ENCODE measurements at places on chromosomes 11 and 22. TPM values are rescaled to one million over a fixed set of nuclear protein-coding genes. Genes with fewer than 3 reads are reported as not detected.

DNA sequence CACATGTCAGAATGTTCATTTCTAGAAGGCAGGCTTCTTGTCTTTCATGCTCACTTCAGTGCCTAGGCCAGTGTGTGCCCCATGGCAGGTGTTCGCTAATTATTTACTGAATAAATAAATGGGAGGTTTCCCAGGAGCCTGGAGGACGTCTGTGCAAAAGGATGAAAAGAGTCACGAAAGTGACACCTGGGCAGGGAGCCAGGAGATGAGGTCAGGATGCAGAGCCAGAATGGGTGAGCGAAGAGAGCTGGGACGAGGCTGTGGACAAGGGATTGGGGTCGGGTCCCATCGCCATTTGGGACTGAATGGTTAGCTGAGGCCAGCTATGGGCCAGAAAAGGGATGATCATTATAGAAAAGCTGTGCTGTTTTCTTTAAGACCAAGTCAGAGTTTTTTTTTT lies 560.4 kb downstream of the TBC1D22A start:
- DNase-seq, result no peak

The SIK3 gene
- total RNA-seq, result 38.0 TPM

DNA sequence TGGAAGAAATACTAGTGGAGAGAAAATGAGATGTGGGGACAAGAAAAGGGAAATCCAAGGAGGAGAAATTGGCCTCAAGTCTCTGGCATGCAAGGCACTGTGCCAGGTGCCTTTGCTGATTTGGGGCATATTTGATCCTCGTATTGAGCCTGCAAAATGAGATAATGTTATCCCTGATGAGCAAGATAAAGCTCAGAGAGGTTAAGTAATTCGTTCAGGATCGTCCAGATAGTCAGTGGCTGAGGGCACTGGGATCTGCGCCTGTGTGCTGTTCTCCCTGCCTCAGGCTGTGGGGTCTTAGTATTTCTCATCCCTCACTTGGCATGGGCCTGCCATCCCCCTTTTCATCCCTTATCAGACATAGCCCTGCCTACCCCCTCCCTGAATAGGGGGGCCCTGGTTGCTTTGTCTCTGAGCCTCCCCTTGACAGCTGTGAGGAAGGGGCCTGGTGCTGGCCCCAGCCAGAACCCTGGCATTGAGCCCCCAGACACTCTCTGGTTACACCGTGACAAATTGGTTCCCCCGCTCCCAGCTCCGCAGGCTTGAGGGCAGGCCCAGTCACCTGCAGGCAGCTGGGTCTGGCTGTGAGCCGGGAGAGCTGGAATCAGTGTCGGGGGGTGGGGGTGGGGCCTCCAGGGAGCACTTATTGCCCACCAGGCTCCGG lies 85.7 kb downstream of the NECTIN1 start:
- no peak for DNase-seq

DNA sequence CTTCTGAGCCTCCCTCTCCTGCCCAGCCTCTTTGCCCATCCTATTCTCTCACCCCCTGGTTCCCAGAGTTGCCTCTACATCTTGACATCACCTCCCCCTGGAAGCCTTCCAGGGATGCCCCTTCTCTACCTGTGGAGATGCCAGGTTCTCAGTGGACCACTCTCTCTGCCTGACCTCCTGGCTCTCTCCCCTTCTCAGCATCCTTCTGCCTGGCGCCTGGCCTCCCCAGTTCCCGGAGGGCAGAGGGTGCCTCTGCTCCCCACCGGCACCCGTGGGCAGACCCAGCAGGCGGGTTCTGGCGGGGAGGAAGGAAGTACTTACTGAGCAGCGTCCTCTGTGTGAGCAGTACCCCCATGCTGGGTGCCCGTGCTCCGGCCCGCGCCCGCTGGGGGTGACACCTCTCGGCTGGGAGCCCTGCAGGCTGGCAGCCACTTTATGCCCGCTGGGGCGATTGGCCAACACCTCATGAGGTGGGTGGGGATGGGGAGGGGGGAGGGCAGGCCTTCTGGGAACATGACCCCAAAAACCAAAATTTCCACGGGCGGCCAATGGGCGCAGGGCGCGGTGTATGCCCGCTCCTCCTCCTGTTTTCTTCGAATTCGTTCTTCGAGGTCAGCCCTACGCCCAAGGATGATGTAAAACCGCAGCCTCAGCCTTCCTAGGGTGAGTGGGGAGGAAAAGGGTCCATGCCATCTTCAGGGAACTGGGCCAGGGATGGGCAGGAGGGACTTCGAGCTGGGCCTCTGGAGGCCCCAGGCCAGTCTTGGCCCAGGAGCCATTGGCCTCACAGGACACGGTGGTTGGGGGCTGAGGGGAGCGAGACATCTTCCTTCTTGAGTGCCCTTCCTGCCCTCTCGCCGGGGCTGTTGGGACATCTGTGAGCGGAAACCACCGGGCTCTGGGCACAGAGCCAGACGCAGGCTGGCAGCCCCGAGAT lies at the start of gene OSM:
Gene OSM, minus strand, starts transcription at position 407 of the 937 bp plus-strand sequence. Its CDS starts 52 bp downstream, at position 355.
- peak; percentile 74 for DNase-seq
